Melanocyte of skin (primary cell): ENCODE measurements at places on chromosomes 1 and 21. TPM values are rescaled to one million over a fixed set of nuclear protein-coding genes. Genes with fewer than 3 reads are reported as not detected.

The GSTM5 gene
- 0.15 and 0.33 TPM in 2 replicates for total RNA-seq

The EPHB2 gene
- total RNA-seq = under 0.01 TPM in 1 of 2 replicates, not detected in the other

The EFNA4 gene
- total RNA-seq = 2.1 and 2.5 TPM in 2 replicates

The NEGR1 gene
- 0.69 and 1.8 TPM in 2 replicates for total RNA-seq

The SPRR2G gene
- not detected in 2 replicates for total RNA-seq

The COL8A2 gene
- total RNA-seq = under 0.01 and 0.15 TPM in 2 replicates
